Activated naive CD8-positive, alpha-beta T cell treated with anti-CD3 and anti-CD28 coated beads for 36 hours (primary cell): ENCODE measurements at places on chromosomes 3 and 15.

DNA sequence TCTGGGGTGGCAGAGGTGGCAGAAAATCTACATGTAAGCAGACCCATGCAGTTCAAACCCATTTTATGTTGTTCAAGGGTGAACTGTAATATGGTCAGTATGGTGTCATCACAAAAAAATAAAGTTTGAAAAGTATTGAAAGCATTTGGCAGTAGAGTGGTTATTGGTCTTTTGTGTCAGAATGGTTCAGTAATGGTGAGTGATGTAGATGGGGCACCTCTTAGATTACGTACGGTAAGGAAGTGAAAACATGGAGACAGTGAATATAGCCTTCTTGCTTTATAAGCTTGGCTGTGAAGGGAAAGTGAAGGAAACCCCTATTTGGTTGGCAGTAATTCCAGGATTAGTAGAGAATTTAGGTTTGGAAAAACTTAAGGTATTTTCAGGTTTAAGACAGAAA is 17.2 kb upstream of the CCNB2 start:
- no peaks in the 10 kb centered on the region for H3K27me3 ChIP-seq
- no peak overlapping the region for H3K27ac ChIP-seq
- no peak for DNase-seq
- H3K4me3 ChIP-seq, result no peak overlapping the region
- no peaks in the 10 kb centered on the region for H3K4me1 ChIP-seq
- H3K36me3 ChIP-seq, result peaks cover 17% of the 10 kb centered on the region

DNA sequence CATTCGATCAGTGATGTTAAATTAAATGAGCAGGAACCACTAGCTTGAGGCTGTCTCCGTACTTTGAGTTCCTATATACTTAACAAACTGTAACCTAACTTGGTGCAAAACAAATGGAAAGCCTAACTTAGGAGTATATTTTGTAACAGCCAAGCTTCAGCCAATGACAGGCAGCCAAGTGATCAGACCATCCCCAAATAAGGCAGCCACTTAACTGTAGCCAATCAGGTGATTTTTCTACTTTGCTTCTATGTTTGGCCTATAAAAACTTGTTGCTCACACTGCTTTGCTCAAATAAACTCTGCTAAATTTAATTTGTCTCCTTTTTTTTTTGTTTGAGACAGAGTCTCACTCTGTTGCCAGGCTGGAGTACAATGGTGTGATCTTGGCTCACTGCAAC is 19.3 kb upstream of the ZNF770 start:
- no peak overlapping the region for H3K27ac ChIP-seq
- no peaks in the 10 kb centered on the region for H3K27me3 ChIP-seq
- H3K4me1 ChIP-seq, result no peaks in the 10 kb centered on the region
- H3K36me3 ChIP-seq, result no peaks in the 10 kb centered on the region
- no peak overlapping the region for H3K4me3 ChIP-seq
- DNase-seq, result no peak

DNA sequence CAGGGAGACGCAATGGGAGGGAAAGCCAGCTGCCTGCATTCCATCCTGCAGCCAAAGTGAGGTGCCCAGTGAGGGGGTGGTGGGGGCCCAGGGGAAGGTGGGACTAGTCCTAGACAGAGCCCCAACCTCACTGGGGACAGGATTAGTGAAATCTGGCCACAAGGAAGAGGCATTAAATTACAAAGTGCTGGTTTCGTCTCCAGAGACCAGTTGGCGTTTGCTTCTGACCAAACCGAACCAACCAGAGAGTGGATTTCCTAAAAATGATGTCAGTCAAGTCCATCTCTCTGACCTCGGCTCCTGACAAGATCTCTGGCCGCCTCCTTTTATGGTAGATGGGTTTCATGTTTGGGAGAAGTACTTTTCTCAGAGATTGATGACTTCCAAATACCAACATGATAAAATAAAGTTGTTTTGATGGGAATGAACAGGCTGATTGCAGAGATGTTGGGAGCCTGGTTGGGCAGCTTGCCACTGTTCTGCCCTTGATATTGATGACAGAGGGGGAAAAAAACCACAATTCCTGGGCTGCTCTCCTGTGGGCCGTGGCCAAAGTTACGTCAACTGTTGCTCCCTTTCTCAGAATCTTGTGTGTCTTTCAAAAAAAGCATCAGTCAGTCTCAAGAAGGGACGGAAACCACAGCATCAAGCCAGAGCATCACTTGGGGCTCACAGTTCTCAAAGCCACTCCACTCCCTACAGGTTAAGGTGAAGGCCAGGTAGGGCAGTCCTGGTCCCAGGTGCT is 24.6 kb downstream of the ITGA11 start:
- H3K4me1 ChIP-seq, result no peaks in the 10 kb centered on the region
- H3K4me3 ChIP-seq, result no peak overlapping the region
- H3K27me3 ChIP-seq, result no peaks in the 10 kb centered on the region
- no peak for DNase-seq
- no peaks in the 10 kb centered on the region for H3K36me3 ChIP-seq

DNA sequence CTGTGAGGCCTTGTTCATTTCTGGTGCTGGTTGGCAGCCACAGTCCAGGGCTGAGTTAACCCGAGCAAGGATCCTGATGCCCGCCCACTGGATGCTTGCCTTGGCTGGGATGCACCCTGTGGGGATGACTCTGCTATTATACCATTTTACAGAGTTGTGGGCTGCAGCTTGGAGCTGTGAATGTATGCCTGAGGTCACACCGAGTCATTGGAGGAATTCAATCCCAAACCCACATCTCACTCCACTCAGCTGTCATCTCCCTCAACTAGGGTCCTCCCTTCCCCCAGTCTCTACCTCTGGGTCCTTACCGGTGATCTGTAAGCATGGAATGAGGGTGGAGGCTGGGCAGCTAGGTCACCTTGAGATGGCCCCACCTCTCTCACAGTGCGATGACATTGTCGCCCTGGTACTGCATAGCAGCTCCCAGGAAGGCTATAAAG is 22.1 kb downstream of the MAPKAPK3 start:
- H3K27ac ChIP-seq, result peak overlapping the region; percentile 44
- H3K27me3 ChIP-seq, result no peaks in the 10 kb centered on the region
- no peak overlapping the region for H3K4me3 ChIP-seq
- H3K36me3 ChIP-seq, result peaks cover 31% of the 10 kb centered on the region

DNA sequence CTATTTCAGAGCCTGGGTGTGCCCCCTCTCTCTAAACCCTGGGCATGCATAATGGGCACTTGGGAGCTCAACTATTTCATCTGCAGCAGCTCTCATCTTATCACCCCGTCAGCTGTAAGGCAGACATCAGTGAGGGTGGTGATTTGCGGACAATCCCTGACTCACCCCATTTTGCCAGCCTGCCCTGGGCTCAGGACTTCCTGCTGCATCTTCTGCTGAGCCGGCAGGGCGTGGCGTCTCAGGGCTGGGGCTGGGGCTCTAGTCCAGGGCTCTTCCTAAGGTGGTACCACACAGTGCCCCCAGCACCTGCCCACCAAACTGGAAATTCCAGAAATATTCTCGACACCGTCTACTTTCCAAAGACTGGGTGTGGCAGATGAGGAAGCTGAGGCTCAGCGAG is 925 bp upstream of the PSTPIP1 start:
- peak overlapping the region; percentile 95 for H3K27ac ChIP-seq
- H3K27me3 ChIP-seq, result no peaks in the 10 kb centered on the region
- H3K4me3 ChIP-seq, result peak overlapping the region; percentile 95
- H3K4me1 ChIP-seq, result peaks cover 53% of the 10 kb centered on the region
- peaks cover 26% of the 10 kb centered on the region for H3K36me3 ChIP-seq

DNA sequence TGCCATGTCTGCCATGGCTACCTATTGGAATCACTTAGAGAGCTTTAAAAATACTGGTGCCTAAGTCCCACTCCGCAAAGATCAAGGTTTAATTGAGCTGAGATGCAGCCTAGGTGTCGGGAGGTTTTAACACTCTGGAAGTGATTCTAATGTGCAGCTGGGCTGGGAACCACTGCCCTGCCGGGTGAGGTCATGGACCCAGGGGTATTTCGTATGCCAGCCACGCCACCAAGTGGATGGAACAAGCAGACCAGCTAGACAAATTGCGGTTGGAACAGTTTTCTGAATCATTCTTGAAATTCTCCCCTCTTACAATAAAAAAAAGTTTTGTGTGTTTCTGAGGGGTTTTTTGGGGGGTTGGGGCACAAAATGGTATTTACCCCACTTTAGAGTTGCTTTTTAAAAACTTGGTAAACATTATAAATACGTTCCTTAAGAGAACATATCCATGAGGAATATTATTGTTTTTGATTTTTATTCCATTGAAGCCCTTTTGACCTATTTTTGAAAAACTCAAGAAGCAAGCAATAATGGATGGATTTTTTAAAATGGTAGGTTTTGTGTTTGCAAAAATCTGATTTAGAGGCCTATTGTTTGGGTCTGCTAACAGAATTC is 66.2 kb upstream of the CSTA start:
- peak; percentile 76 for DNase-seq
- H3K36me3 ChIP-seq, result no peaks in the 10 kb centered on the region
- H3K27ac ChIP-seq, result no peak overlapping the region
- H3K4me1 ChIP-seq, result peaks cover 16% of the 10 kb centered on the region
- peaks cover 10% of the 10 kb centered on the region for H3K27me3 ChIP-seq

- no peak for DNase-seq
- no peak overlapping the region for H3K27ac ChIP-seq
- H3K36me3 ChIP-seq, result no peaks in the 10 kb centered on the region
- no peak overlapping the region for H3K4me3 ChIP-seq
- H3K4me1 ChIP-seq, result no peaks in the 10 kb centered on the region
Observed at GRCh38 chr3:163809540-163809993, 1268.7 kb downstream of the SI start.

GRCh38 chr15:91866971-91867372 is 13.5 kb downstream of the SLCO3A1 start:
- no peak for DNase-seq
- no peak overlapping the region for H3K4me3 ChIP-seq
- H3K4me1 ChIP-seq, result peaks cover 66% of the 10 kb centered on the region
- H3K36me3 ChIP-seq, result peaks cover 4% of the 10 kb centered on the region
- no peak overlapping the region for H3K27ac ChIP-seq
- peaks cover 19% of the 10 kb centered on the region for H3K27me3 ChIP-seq

GRCh38 chr3:155995525-155996370 is 124.6 kb upstream of the KCNAB1 start:
- H3K36me3 ChIP-seq, result no peaks in the 10 kb centered on the region
- H3K4me3 ChIP-seq, result no peak overlapping the region
- no peak for DNase-seq

GRCh38 chr3:178152031-178152806 is 384.0 kb upstream of the KCNMB2 start:
- peaks cover 5% of the 10 kb centered on the region for H3K4me1 ChIP-seq
- H3K4me3 ChIP-seq, result no peak overlapping the region
- no peaks in the 10 kb centered on the region for H3K36me3 ChIP-seq
- DNase-seq, result no peak
- no peaks in the 10 kb centered on the region for H3K27me3 ChIP-seq

DNA sequence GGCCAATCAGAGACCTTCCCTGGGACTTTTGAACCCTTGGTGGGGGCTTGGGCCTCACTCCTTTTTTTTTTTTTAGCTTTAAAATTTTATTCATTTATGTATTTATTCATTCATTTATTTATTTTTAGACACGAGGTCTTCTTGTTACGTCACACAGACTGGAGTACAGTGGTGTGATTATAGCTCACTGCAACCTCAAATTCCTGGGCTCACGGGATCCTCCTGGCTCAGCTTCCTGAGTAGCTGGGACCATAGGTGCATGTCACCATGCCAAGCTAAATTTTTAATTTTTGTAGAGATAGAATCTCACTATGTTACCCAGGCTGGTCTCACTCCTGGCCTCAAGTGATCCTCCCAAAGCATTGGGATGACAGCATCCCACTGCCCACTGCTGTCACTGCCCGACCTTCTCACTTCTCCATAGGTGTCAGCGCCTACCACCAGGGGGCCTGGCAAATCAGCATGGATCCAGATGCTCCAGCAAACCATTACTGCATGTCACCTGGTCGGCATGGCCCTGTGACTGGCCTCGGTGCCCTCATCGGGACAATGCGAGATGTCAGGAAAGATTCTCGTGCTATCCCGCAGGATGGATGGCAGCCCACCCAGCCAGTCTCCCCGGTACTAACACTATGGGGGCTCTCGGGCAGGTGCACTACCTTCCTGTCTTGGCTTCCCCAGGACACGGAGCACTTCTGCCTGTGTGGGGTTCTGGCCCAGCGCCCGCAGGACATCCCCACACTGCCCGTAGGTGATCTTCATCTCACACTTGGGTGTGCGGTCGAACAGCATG is 3.0 kb downstream of the MYL3 start:
- no peak overlapping the region for H3K4me3 ChIP-seq
- no peak overlapping the region for H3K27ac ChIP-seq
- no peaks in the 10 kb centered on the region for H3K36me3 ChIP-seq

GRCh38 chr3:14740983-14741382 is 66.0 kb downstream of the C3orf20 start:
- DNase-seq, result no peak
- no peaks in the 10 kb centered on the region for H3K4me1 ChIP-seq

DNA sequence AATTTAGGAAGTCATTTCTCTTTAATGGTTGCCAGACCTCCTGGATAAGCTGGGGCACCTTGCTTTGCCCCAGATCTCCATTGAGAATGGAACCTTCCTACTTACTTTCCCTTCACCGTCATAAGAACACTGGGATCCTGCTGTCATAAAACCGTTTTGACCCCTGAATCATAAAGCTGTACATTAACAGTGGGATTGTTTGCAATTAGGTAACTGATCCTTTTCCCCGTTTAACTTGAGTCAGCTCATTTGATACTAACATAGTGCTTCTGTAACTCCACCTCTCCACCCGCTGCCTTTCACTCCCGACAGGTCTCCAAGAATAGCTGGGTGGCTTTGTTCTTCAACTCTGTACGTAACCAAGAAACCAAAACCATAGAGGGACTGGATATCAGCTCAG is 308.2 kb upstream of the WNT5A start:
- DNase-seq, result no peak
- no peaks in the 10 kb centered on the region for H3K4me1 ChIP-seq
- H3K27ac ChIP-seq, result no peak overlapping the region
- peaks cover 9% of the 10 kb centered on the region for H3K27me3 ChIP-seq
- H3K36me3 ChIP-seq, result no peaks in the 10 kb centered on the region

GRCh38 chr3:40417845-40418543 is 31.0 kb downstream of the ENTPD3 start:
- H3K27ac ChIP-seq, result no peak overlapping the region
- DNase-seq, result no peak
- no peaks in the 10 kb centered on the region for H3K27me3 ChIP-seq
- peaks cover 5% of the 10 kb centered on the region for H3K4me1 ChIP-seq
- peaks cover 1% of the 10 kb centered on the region for H3K36me3 ChIP-seq
- no peak overlapping the region for H3K4me3 ChIP-seq

- no peaks in the 10 kb centered on the region for H3K36me3 ChIP-seq
- peaks cover 7% of the 10 kb centered on the region for H3K4me1 ChIP-seq
- peak overlapping the region; percentile 82 for H3K4me3 ChIP-seq
- peak; percentile 18 for DNase-seq
Observed at GRCh38 chr15:82045179-82045891, 483 bp downstream of the MEX3B start.
